RKO (cell line): ENCODE measurements at places on chromosomes 7 and 10.

DNA sequence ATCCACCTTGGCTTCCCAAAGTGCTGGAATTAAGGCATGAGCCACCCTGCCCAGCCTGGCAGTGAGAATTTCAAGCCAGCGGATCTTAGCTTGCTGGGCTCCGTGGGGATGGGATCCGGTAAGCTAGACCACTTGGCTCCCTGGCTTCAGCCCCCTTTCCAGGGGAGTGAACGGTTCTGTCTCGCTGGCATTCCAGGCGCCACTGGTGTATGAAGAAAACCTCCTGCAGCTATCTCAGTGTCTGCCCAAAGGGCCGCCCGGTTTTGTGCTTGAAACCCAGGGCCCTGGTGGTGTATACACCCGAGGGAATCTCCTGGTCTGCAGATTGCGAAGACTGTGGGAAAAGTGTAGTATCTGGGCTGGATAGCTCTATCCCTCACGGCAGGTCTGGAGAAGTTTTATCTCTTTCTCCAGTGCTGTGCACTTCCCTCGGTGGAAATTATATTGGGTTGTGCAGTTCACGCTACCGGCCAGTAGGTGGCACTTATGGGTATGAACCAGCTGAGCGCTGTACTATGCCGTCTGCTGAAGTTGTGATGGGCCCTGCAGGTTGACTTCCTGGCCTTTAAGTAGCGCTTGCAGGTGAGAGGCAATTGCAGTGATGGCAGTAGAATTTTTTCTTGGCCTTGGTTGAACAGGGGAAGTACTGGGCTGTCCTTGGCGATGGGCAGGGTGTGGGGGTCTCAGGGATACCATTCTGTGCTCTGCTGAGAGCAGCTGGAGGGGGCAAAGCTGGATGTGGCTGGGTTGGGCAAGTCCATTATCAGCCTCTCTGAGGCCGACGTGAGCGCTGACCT lies 138.0 kb upstream of the MTPN start:
- peak; percentile 25 for DNase-seq

GRCh38 chr10:74194999-74195398 lies 44.0 kb downstream of the ADK start:
- DNase-seq = no peak

- DNase-seq = no peak
Measured at GRCh38 chr10:48577158-48577557, 27.7 kb downstream of the ARHGAP22 start.

GRCh38 chr7:16189026-16189715 lies 232.2 kb downstream of the CRPPA start:
- no peak for DNase-seq

DNA sequence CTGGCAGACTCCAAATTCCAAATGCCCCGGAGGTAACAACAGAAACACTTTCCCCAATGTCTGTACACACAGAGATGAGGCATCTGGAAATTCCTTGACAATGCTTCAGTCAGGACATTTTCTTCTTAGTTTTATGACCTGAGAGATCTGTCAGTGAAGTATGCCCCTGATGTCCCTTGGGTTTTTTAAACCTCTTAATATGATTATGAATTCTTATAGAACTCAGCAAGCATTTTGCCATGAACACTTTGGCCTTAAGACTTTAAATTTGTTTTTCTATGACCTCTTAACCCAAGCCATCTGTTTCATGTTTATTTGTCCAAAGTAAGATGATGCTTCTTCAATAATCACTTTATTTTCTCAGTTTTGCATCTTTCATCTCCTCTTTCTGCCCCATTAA lies 1206.2 kb downstream of the GATA3 start:
- no peak for DNase-seq

- DNase-seq = no peak
Measured at GRCh38 chr7:149022756-149023360, 5.4 kb downstream of the PDIA4 start.

DNA sequence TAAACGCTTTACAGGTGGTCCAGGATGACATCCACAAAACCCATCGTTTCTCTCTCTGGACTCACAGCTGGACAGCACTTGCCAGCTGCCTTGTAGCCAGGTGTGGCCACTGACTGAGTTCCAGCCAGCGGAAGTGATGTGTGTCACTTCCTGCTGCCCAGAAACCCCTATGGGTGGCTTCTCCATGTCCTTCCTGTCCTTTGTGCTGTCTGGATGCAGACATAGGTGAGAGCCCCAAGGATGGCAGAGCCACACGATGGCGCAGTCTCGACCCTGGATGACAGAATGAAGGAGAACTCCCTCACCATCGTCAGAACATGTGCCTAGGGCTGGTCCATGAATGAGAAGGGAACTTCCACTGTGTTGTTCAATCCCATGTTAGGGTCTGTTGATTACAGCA lies 22.1 kb downstream of the NMT2 start:
- DNase-seq = peak; percentile 29

- no peak for DNase-seq
Measured at GRCh38 chr7:135159359-135160085, 11.0 kb downstream of the CYREN start.

DNA sequence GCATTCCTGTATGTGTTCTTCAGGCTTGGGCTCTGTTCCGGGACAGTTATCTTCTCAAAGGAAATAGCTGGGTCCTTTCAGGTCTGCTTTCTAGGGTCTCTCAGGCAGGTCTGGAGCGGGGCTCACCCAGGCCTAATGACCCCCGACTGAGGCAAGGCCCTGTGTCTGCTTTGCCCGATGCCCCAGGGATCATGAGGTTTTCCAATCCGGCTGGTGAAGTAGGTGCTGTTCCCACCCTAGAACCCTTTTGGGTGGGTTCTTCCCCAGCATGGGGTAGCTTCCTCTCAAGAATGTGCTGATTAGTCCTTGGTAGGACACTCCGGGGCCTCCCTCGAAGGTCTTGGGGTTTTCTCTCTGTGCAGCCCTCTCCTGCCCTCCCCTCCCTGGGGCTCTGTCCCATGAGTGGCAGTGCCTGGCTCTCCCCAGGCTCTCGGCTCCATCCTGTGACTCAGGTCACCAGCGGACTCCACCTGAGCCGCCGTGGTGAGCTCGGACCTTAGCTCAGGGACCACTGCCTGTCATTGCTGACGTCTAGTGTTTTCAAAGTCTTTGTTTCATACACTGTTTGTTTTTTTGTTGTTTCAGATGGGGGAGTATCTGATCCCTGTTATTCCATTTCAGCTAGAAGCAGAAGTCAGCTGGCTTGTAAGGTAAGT lies 71.0 kb upstream of the NKX6-2 start:
- no peak for DNase-seq

- DNase-seq = no peak
Measured at GRCh38 chr10:63323701-63324494, 141.9 kb downstream of the JMJD1C start.

DNA sequence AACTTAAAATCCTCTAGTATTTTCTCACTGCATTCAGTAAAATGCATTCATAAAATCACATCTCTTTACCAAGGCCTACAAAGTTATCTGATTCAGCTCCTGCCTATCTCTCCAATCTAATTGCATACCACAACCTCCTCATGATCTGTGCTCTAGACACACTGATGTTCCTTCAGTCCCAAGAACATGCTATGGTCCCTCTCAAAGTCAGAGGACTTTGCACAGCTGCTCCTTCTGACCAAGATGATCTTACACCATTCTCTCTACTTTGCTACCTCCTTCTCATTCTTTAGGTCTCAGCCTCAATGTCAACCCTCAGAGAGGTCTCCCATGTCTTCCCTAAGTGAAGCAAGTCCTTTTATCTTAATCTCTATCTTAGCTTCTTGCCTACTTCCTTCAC lies 45.5 kb downstream of the CAV1 start:
- DNase-seq = no peak

DNA sequence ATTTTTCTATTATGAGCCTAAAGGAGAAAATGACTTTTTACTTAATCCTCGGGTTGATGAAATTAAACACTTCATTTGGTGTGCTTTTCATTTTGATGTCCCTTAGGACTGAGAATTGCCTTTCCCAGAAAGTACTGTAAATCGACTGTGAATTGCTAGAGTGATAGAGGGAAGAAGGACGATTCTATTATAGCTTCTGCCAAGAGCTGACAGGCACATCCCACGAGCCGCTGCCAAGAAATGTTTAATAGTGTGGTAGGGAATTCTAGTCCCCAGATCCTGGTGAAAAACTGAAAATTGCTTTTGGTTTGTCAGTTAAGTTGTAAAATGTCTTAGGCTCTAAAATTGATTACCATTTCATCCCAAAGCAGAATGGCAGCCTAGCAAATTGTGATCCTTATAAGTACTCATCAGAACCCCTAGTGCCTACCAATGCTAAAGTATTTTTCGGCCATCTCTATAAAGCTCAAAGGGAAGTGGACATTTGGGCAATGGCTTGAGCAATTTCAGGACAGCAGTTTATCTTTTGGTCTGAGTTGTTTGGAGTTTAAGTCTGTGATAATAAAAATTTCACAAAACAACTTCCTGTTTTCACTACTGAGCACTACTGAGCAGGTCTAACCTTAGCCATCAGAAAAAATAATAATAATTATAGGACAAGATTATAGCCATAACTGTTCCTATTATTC lies 44.6 kb upstream of the HYCC1 start:
- DNase-seq = no peak

- no peak for DNase-seq
Measured at GRCh38 chr10:96700374-96701099, 19.8 kb downstream of the PIK3AP1 start.

- DNase-seq = no peak
Measured at GRCh38 chr7:6650521-6651011, 13.4 kb downstream of the ZNF316 start.

DNA sequence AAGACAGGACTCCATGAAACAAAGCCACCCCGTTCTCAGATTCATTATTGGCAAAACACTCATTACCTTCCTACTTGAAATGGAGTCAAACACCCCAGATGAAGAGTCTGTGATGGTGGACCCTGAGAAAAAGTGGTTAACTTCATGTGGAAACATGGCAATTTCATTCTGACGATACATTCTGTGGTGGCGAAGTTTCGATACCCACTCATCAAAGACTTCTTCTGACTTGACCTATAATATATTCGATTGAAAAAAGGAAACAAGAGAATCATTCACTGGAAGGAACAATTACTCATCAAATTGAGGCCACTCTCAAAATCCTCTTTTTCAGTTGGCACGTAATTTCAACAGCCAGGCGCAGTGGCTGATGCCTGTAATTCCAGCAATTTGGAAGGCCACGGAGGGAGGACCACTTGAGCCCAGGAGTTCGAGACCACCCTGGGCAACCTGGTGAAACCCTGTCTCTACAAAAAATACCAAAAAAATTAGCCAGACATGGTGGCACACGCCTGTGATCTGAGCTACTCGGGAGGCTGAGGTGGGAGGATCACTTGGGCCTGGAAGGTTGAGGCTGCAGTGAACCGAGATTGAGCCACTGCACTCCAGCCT lies 108.8 kb upstream of the GSDME start:
- no peak for DNase-seq

DNA sequence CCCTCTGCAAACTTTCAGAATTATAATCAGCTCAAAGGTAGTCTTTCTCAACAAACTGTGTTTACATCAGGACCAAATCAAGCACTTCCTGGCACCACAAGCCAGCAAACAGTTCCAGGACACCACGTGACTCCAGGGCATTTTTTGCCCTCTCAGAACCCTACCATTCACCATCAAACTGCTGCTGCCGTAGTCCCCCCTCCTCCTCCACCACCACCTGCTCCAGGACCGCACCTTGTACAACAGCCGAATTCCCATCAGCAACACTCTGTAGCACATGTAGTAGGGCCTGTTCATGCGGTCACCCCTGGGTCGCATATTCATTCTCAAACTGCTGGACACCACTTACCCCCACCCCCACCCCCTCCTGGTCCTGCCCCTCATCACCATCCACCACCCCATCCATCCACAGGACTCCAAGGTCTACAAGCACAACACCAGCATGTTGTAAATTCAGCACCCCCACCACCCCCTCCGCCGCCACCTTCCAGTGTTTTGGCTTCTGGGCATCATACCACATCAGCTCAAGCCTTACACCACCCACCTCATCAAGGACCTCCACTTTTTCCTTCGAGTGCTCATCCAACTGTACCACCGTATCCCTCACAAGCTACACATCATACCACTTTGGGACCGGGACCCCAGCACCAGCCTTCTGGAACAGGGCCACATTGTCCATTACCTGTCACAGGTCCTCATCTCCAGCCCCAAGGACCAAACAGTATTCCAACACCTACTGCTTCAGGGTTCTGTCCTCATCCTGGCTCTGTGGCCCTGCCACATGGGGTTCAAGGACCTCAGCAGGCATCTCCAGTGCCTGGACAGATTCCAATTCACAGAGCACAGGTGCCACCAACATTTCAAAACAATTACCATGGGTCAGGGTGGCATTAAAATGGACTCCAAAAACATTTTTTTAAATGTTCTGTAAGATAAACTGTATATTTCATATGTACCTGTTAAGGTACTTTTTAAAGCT lies 98.7 kb downstream of the KMT2E start:
- DNase-seq = no peak

GRCh38 chr10:4093438-4093837 lies 308.4 kb upstream of the KLF6 start:
- no peak for DNase-seq

- peak; percentile 12 for DNase-seq
Measured at GRCh38 chr10:70418229-70418628, 14.3 kb downstream of the EIF4EBP2 start.

DNA sequence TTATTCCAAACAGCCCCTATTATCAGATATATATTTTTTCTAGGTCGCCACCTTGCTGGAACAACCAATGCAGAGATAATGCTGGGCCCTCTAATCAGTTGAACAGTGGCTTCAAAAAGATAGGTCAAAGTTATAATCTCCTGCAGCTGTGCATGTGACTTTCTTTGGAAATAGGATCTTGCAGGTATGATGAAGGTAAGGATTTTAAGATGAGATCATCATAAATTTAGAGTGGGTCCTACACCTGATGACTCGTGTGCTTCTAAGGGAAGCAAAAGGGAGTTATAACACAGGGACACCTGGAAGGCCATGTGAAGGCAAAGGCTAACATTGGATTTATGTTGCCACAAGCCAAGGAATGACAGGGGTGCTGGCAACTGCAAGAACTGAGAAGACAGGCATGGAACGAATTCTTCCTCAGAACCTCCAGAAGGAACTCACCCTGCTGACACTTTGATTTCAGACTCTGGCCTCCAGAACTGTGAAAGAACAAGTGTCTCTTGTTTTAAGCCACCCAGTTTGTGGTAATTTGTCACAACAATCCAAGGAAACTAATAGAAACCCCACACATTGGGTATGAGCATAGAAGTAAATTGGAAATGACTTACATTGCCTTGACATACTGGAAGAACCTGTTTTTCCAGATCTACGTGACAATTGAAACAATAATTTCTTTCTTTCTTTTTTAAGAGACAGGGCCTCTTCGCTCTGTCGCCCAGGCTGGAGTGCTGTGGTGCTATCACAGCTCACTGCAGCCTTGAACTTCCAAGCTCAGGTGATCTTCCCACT lies 34.4 kb downstream of the CCDC71L start:
- no peak for DNase-seq

DNA sequence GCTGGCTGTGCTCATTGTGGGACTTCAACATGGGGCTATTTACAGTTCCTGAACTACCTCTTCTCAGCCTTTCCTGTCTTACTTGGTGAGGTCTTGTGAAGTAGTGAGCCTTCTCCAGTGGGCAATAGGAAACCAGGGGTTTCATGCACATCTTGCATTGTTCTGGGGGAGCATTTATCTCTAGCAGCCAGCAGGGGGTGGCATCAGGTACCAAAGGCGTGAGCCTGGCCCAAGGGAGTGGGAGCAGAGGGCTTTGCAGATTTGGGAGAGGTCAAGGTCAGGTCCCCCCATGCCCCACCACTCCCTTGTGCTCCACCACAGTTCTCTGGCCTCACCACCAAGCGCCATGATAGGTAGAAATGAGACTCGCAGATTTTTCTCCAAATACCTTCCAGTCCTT lies 85.4 kb upstream of the NPTX2 start:
- no peak for DNase-seq

GRCh38 chr10:114420811-114421485 lies 16.6 kb upstream of the AFAP1L2 start:
- DNase-seq = no peak

- no peak for DNase-seq
Measured at GRCh38 chr7:24604630-24605029, 31.4 kb downstream of the PALS2 start.
